ENCODE measurements at places on chromosomes 16 and 17. TPM values are rescaled to one million over a fixed set of nuclear protein-coding genes. Genes with fewer than 3 reads are reported as not detected.

ARHGAP44 gene
- total RNA-seq: 0.21 TPM

GRCh38 chr16:26374279-26374925 is 682.6 kb downstream of the HS3ST4 start:
- DNase-seq: no peak

KRTAP9-2 gene
- total RNA-seq: not detected

- DNase-seq: peak; percentile 59
Observed at GRCh38 chr17:35214631-35215273, 20.6 kb upstream of the SLC35G3 start.

DNA sequence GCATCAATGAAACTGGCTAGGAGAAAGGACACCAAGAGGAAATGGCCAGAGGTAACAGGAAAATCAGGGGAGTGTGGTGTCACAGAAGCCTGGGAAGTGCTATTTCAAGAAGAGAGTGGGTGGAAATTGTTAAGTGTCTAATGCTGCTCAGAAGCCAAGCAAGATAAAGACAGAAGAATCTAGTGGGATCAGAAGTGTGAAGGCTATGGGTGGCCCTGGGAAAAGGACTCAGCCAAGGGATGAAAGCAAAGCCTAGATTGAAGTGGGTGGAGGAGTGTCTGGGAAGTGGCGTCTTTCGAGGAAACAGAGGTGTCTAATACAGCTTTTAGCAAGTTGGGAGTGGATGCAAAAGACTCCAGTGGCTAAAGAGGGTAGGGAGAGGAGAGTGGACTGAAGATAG is 13.4 kb downstream of the PDZD9 start:
- DNase-seq: no peak

STH gene
- not detected for total RNA-seq

GRCh38 chr17:80182118-80182844 is 12.5 kb downstream of the CARD14 start:
- no peak for DNase-seq

DNA sequence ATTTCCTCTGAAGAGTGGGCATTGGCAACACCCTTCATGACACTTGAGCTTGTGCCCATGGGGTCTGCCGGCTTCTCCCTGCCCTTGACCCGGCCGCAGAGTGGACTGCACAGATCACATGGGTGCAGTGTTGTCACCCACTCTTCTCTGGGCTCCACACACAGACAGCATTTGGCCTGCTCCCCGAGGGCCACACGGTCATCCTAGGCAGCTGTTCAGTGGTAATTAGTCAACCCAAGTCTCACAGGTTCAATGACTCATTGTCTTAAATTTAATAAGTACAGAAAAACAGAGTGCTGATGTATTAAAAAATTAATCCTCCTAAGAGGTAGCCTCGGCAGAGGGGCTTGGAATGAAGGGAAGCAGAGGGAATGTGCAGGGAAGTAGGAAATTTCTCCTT is 204.8 kb downstream of the MSI2 start:
- no peak for DNase-seq

PRDM7 gene
- not detected for total RNA-seq

SCO1 gene
- 28.1 TPM for total RNA-seq
